Mammary epithelial cell (primary cell): ENCODE measurements at places on chromosomes 7 and 10. TPM values are rescaled to one million over a fixed set of nuclear protein-coding genes. Genes with fewer than 3 reads are reported as not detected.

Gene TCERG1L
- total RNA-seq = not detected in 2 replicates

Gene HIP1
- 5.2 TPM for total RNA-seq

Gene UCN3
- total RNA-seq = not detected in 2 replicates

Gene OR2A12
- total RNA-seq = not detected

Gene CYP2E1
- 2.0 and 3.6 TPM in 2 replicates for total RNA-seq

Gene OR6V1
- not detected for total RNA-seq

Gene EXOC4
- 90.4 and 101 TPM in 2 replicates for total RNA-seq
